ENCODE measurements at places on chromosomes 5 and 9.
A peak's percentile ranks its signal among the peaks of the same experiment; 100 is the strongest.

DNA sequence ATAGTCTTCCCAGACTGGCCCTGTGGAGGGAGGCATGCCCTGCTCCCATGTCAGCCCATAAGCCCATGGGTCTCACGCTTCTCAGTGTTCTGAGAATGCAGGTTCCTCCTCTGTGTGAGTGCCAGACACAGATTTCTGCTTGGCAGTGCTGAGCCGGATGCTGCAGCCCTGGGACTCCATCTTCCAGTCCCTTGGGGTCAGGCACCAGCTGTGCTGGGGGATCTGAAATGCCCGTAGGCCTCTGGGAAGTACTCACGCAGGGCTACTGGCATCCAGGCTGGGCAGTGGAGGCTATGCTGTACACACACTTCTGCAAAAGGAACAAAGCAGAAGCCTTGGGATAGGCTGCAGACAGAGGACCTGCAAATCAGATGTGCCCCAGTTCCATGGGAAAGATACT lies 1944.6 kb downstream of the EFNA5 start:
- no peak for DNase-seq

- no peak for DNase-seq
Observed at GRCh38 chr9:7328453-7328852, 471.1 kb downstream of the DMAC1 start.

DNA sequence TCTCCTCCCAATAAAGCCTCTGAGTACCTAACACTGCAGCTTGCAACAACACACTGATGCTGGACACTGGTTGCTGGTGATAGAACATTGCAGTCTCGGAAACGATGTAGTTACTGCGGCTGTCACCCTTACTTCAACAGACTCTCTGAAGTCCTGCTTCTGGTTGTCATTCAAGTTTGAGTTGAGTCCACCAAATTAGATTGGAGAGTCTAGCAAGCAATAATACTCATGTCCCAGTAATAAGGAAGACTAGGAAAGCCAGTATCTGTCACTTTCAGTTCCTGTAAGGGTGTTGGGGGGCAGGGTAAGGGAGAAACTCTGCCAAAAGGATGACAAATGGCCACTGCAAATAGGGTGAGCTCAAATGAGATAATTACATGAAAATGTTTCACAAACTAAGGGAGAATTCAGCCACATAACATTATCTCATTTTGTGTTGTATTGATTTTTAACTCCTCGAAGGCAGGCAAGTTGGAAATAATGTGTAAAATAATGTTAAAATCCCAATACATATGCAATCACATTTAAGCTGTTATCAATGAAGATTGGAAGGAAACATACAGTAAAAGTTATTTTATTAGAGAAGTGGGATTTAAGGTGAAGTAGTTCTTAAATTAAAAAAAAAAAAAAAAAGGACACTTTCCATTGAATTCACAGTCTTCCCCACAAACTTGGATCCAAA lies 849 bp upstream of the IFT74 start:
- peak; percentile 14 for DNase-seq

DNA sequence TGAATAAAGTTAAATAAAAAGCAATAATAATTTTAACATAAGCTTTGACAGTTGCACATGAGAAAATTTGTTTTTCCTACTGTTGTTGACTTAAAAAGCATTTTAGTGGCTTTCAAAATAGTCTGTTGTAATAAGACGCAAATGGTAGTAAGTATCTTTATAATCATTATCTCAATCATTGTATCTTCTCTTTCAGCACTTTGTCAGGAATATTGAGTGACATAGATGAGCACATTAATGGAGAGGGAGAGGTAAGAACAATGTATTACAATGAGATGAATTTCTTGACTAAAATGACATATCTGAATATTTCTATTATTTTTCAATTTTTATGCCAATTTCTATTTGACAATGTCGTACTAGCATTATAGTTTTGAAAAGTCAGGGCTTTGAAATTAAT lies 193.9 kb upstream of the MRPS30 start:
- no peak for DNase-seq
